Gastroesophageal sphincter (tissue), 4 donors: ENCODE measurements at places on chromosomes 16 and 17. TPM values are rescaled to one million over a fixed set of nuclear protein-coding genes. Genes with fewer than 3 reads are reported as not detected.

- no peaks in the 10 kb centered on the region for H3K27me3 ChIP-seq
- no peak overlapping the region for H3K4me3 ChIP-seq
- no peak overlapping the region for H3K27ac ChIP-seq
- peaks cover 7% of the 10 kb centered on the region for H3K4me1 ChIP-seq
- H3K36me3 ChIP-seq, result no peaks in the 10 kb centered on the region
Measured at GRCh38 chr16:11309895-11310633, 28.9 kb upstream of the PRM1 start.

DNA sequence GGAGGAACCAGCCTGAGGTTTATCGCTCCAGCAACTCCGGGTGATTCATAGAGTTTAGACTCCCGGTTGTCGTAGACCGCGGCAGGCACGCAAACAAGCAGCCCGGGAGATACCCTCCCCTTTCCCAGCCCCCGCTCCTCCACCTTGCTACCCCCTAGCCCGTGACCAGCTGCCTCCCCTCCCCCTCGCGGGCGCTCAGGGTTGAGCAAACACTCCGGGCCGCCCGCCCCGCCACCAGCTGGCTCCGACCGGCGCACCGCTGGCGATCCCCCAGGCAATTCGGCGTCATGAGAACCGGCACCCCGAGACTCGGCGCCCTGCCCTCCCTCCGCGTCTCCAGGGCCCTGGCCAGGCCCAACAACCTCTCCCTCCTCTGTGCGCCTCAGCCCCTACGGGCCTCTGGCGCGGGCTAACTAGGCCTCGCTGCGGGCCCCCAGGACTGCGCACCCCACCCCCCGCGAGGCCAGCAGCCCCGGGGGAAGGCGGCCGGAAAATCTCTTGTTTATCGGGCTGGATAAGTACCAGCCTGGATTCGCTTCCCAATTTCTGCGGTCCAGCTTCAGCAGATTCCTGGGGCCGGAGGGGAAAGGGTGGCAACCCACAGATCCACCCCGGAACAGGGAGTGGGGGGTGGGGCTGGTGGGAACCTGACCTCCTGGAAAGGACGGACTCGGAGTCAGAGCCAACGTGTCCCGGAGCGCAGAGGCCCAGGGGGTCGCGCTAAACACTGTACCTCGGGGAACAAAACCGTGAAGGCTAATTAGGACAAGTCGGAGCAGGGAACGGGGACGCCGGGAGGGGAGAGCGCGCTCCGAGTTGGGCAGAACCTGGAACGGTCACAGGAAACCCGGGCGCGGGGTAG is 951 bp upstream of the GPRC5C start:
- H3K36me3 ChIP-seq, result no peaks in the 10 kb centered on the region
- H3K4me1 ChIP-seq, result no peaks in the 10 kb centered on the region
- H3K27ac ChIP-seq, result peak overlapping the region; percentile 91
- ATAC-seq, result peak; percentile 78

DNA sequence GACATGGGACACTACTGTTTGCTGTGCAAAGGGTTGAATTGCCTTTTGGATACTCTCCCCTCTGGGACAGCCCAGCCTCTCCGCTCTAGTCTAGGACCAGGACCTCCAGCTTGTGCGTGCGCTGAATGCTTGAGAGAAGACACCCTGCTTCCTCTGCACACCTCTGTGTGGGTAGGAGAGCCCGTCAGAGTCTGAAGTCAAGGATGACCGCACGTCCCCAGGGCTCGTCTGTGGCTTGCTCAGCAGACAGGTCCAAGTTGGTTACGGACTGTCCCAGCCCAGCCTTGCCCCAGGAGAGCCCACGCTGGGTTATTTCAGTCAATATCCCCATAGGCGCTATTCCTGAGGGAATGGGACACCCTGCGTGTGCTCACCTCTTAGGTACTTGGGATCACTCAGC is 3.7 kb downstream of the C16orf89 start:
- H3K27ac ChIP-seq, result no peak overlapping the region
- H3K36me3 ChIP-seq, result no peaks in the 10 kb centered on the region
- ATAC-seq, result no peak
- H3K27me3 ChIP-seq, result peaks cover 14% of the 10 kb centered on the region

Gene MRPL27
- total RNA-seq, result 62.1 TPM

DNA sequence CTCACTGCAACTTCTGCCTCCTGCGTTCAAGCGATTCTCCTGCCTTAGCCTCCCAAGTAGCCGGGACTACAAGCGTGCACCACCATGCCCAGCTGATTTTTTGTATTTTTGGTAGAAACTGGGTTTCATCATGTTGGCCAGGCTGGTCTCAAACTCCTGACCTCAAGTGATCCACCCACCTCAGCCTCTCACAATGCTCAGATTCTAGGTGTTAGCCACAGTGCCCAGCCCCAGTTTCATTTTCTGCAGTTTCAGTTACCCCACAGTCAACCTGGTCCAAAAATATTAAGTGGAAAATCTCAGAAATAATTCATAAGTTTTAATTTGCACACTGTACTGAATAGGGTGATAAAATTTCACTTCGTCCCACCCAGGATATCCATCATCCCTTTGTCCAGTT is 28.7 kb downstream of the KNOP1 start:
- H3K27me3 ChIP-seq, result no peaks in the 10 kb centered on the region
- H3K4me3 ChIP-seq, result no peak overlapping the region
- H3K4me1 ChIP-seq, result no peaks in the 10 kb centered on the region

- H3K4me1 ChIP-seq, result no peaks in the 10 kb centered on the region
- no peaks in the 10 kb centered on the region for H3K27me3 ChIP-seq
- ATAC-seq, result no peak
- H3K36me3 ChIP-seq, result no peaks in the 10 kb centered on the region
- no peak overlapping the region for H3K27ac ChIP-seq
- no peak overlapping the region for H3K4me3 ChIP-seq
Measured at GRCh38 chr16:50989047-50989446, 162.0 kb downstream of the SALL1 start.

- H3K27ac ChIP-seq, result no peak overlapping the region
- H3K4me3 ChIP-seq, result no peak overlapping the region
- ATAC-seq, result no peak
- H3K4me1 ChIP-seq, result no peaks in the 10 kb centered on the region
- no peaks in the 10 kb centered on the region for H3K36me3 ChIP-seq
Measured at GRCh38 chr17:28379814-28380801, 8.6 kb downstream of the SARM1 start.

Gene CHST5
- total RNA-seq, result not detected

GRCh38 chr17:7225711-7226331 is 6.1 kb downstream of the ACADVL start:
- H3K36me3 ChIP-seq, result no peaks in the 10 kb centered on the region
- no peaks in the 10 kb centered on the region for H3K27me3 ChIP-seq
- no peak for ATAC-seq

GRCh38 chr16:75616521-75617010 is 6.5 kb downstream of the ADAT1 start:
- ATAC-seq, result no peak
- H3K36me3 ChIP-seq, result peaks cover 85% of the 10 kb centered on the region
- H3K27me3 ChIP-seq, result no peaks in the 10 kb centered on the region

Gene HEATR9
- total RNA-seq, result not detected

GRCh38 chr17:7513850-7514419 is 29.8 kb downstream of the POLR2A start:
- no peak for ATAC-seq
- no peak overlapping the region for H3K4me3 ChIP-seq
- H3K27ac ChIP-seq, result no peak overlapping the region

DNA sequence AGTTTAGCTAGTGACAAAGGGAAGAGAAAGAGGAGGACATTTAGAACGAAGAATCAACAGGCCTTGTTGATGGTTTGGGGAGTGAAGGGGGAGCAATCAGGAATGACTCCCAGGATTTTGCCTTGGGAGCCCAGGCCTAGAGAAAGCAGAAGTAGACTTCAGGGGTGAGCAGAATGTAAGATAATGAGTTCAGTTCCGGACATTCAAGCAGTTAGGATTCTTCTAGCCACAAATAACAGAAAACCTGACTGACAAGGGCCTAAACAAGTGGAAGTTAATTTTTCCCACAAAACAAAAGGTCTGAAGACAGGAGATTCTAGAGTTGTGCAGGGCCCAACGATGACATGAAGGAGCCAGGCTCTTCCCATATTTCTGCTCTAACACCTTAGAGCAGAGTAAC is 45.9 kb downstream of the SKAP1 start:
- H3K27ac ChIP-seq, result no peak overlapping the region
- no peak overlapping the region for H3K4me3 ChIP-seq
- ATAC-seq, result no peak
- peaks cover 66% of the 10 kb centered on the region for H3K27me3 ChIP-seq
- no peaks in the 10 kb centered on the region for H3K36me3 ChIP-seq

DNA sequence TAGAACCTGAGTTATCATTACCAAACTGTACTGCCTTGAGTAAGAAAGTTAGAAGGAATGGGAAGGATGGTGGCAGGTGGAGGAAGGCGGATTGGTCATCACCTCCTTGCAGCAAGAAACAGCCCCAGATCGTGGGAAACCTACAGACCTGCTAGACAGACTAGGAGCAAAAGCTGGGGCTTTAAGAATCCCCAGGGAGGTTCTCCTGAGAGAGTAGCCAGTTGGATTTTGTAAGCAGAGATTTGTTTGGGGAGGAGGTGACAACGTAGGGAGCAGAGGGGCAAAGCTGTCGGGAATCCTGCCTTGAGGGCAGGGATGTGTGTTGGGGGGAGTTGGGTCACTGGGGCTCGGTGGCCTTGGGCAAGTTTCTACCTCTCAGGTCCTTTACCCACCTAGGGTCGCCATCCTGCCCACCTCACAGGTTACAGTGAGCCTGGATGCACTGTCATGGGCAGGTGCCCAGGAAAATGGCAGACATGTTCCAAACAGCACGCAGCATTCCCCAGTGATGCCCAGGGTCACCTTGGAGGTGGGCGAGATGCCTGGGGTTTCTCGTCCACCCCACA is 49.2 kb upstream of the STH start:
- no peaks in the 10 kb centered on the region for H3K4me1 ChIP-seq
- H3K27me3 ChIP-seq, result peaks cover 27% of the 10 kb centered on the region
- H3K27ac ChIP-seq, result no peak overlapping the region

DNA sequence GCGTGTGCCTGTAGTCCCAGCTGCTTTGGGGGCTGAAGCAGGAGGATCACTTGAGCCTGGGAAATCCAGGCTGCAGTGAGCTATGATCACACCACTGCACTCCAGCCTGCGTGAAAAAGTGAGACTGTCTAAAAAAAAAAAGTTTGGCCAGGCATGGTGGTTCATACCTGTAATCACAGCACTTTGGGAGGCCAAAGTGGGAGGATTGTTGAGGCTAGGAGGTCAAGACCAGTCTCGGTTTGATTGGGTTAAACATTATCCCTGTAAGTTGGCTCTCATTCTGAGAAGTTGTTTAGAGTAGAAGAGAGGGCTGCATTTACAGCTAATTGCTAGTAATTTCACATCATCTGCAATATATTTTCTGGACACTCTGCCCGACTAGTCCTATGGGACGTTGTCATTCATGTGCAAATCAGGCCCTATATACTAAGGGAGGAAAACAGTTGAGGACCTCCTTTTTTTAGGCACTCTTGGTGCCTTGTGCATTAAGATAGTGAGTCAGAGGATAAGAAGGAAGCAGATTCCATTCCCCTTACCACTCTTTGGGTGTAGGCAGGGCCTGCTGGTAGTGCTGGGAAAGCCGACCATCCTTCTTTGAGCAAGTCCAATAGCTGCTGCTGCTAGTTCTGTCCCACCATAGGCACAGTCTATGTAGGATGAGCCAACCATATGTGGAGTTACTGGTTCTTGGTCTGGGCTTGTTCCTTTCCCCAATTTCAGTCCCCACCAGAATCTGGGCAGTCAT is 18.7 kb downstream of the HMOX2 start:
- H3K27ac ChIP-seq, result no peak overlapping the region
- no peaks in the 10 kb centered on the region for H3K27me3 ChIP-seq
- no peaks in the 10 kb centered on the region for H3K4me1 ChIP-seq
- no peak for ATAC-seq
- H3K4me3 ChIP-seq, result no peak overlapping the region

- no peaks in the 10 kb centered on the region for H3K36me3 ChIP-seq
- no peaks in the 10 kb centered on the region for H3K4me1 ChIP-seq
- H3K4me3 ChIP-seq, result no peak overlapping the region
- H3K27me3 ChIP-seq, result no peaks in the 10 kb centered on the region
Measured at GRCh38 chr16:53599548-53599947, 96.5 kb upstream of the AKTIP start.

Gene HLF
- total RNA-seq, result 125 TPM

Gene MYH8
- not detected for total RNA-seq

- no peaks in the 10 kb centered on the region for H3K36me3 ChIP-seq
- no peak for ATAC-seq
- no peak overlapping the region for H3K27ac ChIP-seq
- H3K4me3 ChIP-seq, result no peak overlapping the region
- H3K4me1 ChIP-seq, result no peaks in the 10 kb centered on the region
Measured at GRCh38 chr17:48484850-48485249, 46.0 kb downstream of the HOXB1 start.

GRCh38 chr16:83004868-83005652 is 378.3 kb downstream of the CDH13 start:
- no peak overlapping the region for H3K4me3 ChIP-seq
- H3K27ac ChIP-seq, result no peak overlapping the region
- H3K27me3 ChIP-seq, result no peaks in the 10 kb centered on the region
- ATAC-seq, result no peak

- no peak overlapping the region for H3K4me3 ChIP-seq
- H3K27ac ChIP-seq, result no peak overlapping the region
- ATAC-seq, result no peak
- no peaks in the 10 kb centered on the region for H3K4me1 ChIP-seq
Measured at GRCh38 chr17:1975573-1975972, 49.6 kb downstream of the RTN4RL1 start.

DNA sequence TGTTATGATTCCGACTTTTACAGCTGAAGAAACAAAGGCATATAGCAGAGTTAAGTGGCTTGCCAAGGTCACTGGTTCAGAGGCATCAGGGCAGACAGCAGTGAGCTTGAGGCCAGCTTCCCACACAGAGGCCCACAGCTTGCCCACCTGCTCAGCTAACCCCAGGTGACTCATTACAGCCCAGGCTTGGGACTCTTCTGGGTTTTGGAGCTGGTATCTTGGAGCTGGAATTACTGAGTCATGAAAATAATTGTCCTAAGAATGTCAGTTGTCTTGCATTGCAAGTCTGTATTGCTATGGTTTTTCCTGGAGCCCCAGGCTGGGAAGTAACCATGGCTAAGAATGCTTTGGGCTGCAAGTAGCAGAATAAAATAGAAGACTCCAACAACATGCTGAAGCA is 32.4 kb upstream of the IRX3 start:
- no peak for ATAC-seq
- H3K27ac ChIP-seq, result no peak overlapping the region
- H3K4me1 ChIP-seq, result no peaks in the 10 kb centered on the region
- no peak overlapping the region for H3K4me3 ChIP-seq
- H3K36me3 ChIP-seq, result no peaks in the 10 kb centered on the region
- peaks cover 3% of the 10 kb centered on the region for H3K27me3 ChIP-seq

- no peak for ATAC-seq
- no peaks in the 10 kb centered on the region for H3K27me3 ChIP-seq
- no peaks in the 10 kb centered on the region for H3K36me3 ChIP-seq
Measured at GRCh38 chr16:10782628-10783027, 36.0 kb downstream of the TVP23A start.
